ENCODE measurements at places on chromosomes 3 and 15. TPM values are rescaled to one million over a fixed set of nuclear protein-coding genes. Genes with fewer than 3 reads are reported as not detected.

DNA sequence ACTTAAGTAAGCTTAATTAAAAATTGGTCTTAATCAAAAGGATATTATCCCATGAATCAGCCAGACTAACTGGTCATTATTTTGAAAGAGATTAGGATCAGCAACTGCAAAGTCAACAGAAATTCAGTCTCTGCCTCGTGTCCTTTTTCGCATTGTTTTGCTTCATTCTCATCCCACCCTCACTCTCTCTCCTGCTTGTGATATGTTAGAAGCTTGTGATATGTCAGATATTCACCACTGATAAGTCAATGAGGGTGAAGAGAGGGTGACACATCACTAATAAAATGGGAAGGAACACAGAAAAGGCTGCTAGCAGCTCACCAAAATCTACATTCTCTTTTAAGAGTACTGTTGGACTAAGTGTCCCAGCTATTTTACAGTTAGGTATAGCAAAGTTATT lies 146.1 kb downstream of the SUCNR1 start:
- DNase-seq, result no peak

DNA sequence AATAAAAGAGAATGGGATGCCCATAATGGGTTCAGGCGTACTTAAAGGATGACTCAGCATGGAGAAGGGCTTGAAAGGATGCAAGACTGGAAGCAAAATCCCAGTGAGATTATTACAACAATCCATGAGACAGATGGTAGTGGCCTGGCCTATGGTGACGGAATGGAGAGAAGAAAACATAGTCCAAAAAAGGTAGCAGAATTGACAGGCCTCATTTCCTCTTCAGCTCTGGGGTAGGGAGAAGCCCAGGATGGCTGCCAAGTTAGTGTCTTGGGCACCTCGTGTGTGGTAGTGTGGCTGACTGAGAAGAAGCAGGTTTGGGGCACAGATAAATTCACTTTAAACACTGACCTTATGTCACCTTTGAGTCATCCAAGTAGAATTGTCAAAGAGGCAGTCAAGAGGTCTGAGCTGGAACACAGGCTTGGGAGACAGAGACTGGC lies 18.1 kb downstream of the MB21D2 start:
- DNase-seq, result no peak

DNA sequence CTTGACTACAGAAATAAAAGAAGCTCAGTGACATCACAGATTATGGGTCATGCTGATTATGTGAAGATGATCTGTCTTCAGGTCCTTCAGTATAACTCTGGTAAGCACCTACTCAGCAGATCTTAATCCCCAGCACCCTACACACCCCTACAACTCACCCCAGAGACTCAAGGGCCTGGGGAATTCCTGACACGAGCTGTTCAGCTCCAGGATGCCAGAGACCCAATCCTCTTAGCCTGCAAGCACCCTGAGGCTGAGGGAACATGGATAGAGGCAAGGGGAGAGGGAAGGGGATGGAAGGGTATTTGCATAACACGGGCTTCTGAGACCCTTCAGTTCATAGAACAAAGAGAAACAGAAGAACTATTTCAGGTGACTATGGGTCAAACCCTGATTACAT lies 13.0 kb downstream of the GLB1 start:
- no peak for DNase-seq

DNA sequence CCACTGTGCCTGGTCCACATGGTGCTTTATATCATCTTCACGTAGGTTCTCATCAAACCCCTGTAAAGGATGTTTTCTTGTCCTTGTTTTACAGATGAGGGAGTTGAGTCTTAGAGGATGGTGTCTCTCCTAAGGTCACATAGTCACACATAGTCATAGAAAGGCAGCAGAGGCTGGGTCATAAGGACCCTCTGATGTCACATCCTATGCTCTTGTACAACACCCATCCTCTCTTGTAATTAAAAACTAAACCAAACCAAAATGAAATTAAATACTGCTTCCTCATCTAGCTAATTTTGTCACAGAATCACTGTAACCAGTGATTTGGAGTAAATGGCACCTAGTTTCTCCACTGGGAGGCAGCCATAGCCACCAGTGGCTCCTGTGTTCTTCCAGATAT lies 21.8 kb upstream of the ATP1B3 start:
- no peak for DNase-seq

LSG1 gene
- total RNA-seq, result 60.3 TPM

HGD gene
- 136 TPM for total RNA-seq

GRCh38 chr3:149657926-149658743 lies at the start of gene WWTR1:
Gene WWTR1, minus strand, starts transcription at chr3:149658025. Its CDS starts 719 bp downstream, at chr3:149657306.
- DNase-seq, result peak; percentile 96

DNA sequence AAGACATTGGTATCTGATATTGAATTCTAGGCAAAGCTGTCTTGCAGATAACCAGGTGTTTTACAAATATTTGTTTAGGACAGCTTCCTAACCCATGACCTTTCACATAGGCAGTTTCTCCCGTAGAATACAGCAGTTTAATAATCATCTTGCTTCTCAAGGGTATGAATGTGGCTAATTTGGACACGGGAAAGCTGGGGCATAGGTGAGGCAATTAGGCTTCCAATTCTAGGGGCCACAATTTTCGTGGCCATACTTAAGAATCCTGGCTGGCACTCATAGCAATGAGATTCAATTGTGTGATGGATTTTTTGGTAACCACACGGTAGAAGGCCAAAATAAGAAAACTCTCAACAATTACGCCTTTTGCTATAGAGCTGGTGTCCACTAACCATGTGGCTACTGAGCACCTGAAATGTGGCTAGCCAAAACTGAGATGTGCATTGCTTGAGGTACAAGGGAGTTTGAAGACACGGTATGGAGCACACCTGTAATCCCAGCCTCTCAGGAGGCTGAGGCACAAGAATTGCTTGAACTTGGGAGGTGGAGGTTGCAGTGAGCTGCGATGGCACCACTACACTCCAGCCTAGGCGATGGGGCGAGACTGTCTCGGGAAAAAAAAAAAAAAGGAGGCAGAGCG lies 34.4 kb downstream of the TFRC start:
- DNase-seq, result no peak

CPNE9 gene
- not detected for total RNA-seq

DNA sequence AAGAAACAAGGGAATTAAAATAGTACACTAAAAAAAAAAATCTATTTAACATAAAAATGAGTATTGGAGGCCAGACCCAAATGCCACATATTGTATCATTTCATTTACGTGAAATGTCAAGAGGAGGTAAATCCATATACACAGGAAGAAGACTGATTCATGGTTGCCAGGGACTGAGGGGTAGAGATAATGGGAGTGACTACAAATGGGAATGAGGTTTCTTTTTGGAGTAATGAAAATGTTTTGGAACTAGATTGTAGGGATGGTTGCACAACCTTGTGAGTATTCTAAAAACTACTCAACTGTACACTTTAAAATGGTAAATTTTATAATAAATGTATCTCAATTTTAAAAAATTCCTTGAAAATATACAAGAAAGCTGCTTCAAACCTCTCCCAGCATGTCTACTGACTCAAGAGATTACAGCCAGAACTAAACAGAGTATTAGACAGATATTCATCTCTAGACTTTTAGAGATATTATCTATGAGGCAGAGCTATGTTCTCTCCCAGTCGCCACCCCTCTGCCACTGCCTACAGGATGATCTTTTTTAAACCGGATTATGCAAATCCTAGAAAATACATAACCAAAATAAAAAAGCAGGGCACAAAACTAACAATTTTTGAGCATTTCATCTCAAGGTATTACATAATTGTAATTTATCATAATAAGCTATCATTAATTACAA lies 6.2 kb downstream of the HLTF start:
- no peak for DNase-seq

GRCh38 chr3:177337541-177338331 lies 140.5 kb upstream of the TBL1XR1 start:
- DNase-seq, result no peak

GRCh38 chr3:31575448-31575847 lies 42.7 kb downstream of the STT3B start:
- no peak for DNase-seq

DNA sequence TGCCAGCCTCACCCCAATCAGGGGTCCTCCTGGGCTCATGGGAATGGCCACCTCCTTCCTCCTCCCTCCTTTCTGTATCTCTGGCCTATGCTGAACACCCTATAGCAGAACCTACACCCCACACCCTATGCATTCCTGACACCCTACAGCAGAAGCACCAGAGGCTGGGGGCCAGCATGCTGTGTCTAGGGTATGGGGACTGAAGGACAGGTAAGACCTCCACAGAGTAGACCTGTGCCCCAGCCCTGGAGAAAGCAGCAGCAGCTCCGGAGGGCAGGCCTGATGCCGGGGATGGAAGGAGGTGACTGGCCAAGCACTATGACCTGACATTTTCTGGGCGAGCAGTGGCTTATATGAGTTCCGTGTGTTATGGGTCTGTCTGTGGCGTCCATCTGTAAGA lies 66.9 kb downstream of the TLE3 start:
- no peak for DNase-seq

- no peak for DNase-seq
Measured at GRCh38 chr15:31091481-31091880, 10.0 kb downstream of the TRPM1 start.

DNA sequence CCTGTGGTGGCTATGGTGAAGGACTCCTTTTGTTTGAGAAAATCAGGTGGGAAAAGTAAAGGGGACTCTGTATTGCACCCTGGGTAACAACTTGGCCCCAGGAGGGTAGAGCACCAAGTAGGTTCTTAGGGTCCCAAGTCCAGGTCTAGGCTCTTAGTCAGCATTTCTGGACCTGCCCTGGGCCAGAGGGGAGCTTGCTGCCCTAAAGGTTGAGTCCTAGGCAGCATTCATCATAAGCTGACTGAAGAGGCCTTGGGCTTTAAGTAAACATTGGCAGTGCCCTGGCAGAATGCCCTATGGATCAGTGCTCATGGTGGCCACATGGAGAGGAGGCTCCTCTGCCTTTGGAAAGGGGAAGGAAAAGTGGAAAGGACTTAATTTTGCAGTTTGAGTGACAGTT lies 268.5 kb upstream of the CTNNB1 start:
- peak; percentile 14 for DNase-seq

DNA sequence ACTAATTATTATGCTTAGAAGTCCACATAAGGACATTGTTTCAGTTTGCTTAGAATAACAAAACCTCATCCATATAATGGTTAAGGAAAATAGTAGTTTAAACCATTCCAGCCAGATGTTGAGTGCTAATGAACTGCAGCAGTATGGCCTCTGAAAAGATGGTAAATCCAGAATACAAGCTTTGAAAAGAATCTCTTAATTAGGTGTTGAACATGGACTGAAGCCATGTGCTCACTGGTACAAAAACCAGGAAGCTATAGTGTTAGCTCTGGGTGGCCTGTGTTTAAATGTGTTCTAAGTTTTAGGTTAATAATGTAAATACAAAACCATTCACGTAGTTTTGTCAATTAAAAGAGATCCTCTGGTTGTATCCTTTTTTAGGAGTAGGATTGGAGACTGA lies 78.2 kb downstream of the GALK2 start:
- no peak for DNase-seq

- no peak for DNase-seq
Measured at GRCh38 chr3:177694316-177694715, 497.0 kb upstream of the TBL1XR1 start.

DNA sequence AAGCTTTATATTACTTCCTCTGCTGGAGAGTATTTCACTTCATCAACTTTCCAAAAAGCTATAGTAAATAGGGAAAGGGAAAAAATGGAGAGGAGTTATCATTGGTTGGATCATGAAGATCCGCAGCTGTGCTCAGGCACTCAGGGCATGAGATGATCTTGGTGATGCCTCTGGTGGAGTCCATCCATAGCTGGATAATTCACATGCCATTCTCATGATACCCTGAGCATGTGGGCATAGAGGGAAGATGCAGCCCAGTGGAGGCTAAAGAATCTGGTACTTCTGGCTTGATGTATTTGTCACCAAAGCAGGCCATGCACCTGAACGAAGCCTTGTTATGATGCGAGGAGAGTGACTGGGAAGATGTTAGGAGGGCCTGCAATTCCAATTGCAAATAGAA lies 150.2 kb downstream of the CHST2 start:
- no peak for DNase-seq

- no peak for DNase-seq
Measured at GRCh38 chr3:196321162-196321561, 3.1 kb upstream of the DYNLT2B start.

CCR8 gene
- total RNA-seq, result not detected

- DNase-seq, result peak; percentile 81
Measured at GRCh38 chr3:71955240-71956068, 170.5 kb upstream of the PROK2 start.

DNA sequence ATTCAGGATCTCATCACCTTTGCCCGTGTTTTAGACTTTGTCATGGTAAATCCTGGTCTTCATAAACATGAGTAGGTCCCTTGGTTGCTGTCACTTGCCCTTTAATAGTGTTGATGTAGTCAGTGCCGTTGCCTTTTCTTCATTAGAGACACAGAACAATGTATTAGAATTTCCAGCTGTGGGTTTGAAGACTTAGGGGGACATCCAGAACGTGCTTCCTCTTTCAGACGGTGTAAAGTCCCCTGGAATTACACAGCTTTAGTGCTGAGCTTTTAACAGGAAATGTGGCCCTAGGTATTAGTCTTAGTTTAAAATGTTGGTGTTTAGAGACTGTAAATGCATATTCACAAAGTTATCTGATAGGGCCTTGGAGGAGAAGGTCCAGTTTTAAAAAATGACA lies 8.8 kb upstream of the LRCH3 start:
- no peak for DNase-seq

DNA sequence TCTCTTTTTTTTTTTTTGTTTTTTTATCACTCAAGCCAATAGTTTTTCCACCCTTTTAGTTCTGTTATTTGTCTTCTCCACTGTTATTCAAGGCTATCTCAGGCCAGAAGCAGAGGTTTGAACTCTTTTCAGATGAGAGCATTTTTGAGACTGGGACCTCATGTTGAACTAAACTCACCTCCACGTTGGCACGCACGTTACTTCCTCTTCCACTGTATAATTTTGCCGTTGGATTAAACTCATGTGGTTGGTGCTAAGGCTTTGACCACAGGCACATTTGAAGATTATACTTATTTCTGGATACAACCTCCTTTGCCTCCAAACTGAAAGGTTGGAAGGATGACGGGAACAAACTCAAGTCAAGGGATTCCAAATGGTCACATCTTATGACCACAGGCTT lies 501.3 kb upstream of the TPRG1 start:
- DNase-seq, result no peak

SLC12A1 gene
- not detected for total RNA-seq

DNA sequence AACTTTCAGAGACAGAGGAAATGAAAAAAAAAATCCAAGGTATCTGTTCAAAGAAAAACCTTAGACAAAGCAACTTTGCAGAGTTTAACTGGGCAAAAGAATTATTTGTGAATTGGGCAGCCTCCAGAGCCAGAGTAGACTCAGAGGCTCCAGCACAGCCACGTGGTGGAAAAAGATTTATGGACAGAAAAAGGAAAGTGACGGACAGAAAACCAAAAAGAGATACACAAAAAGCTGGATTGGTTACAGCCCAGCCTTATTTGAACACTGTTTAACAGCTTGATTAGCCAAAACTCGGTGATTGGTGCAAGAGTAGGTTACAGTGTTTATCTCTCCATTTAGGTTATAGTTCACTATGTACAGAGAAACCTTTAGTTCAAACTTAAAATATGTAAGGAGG lies 23.7 kb upstream of the GPD1L start:
- DNase-seq, result peak; percentile 3

GRCh38 chr3:184795522-184796190 lies 16.3 kb upstream of the VPS8 start:
- DNase-seq, result no peak

- DNase-seq, result no peak
Measured at GRCh38 chr3:169744366-169745054, 20.4 kb downstream of the TERC start.
